Activated CD4-positive, alpha-beta memory T cell treated with anti-CD3 and anti-CD28 coated beads for 36 hours (primary cell): ENCODE measurements at places on chromosomes 12 and 14.

- DNase-seq, result peak; percentile 37
Measured at GRCh38 chr14:54253195-54253947, 143.4 kb upstream of the CDKN3 start.

DNA sequence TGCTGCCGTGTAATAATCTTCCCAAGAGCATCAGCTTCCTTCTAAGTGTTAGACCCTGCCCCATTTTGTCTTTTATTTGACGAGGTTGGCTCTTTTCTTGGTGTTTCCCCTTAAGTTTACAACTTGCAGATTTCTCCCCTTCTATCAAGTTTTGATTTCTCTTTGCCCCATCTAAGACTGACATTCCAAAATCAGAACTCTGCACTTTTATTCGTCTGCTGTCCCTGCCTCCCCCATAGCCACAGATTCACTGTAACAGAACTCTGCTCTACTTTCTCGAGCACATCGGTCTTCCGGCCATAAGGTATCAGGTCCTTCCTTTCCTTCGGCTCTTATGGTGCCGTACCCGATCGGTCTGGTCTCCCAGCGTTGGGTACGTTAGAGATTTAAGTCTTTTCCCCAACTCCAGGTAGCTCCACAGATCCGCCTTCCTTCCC is 563 bp downstream of the DCP1B start:
- DNase-seq, result no peak

GRCh38 chr12:1795221-1795784 is 25.1 kb upstream of the LRTM2 start:
- no peak for DNase-seq

- DNase-seq, result no peak
Measured at GRCh38 chr12:113318046-113318656, 16.8 kb downstream of the SLC8B1 start.

DNA sequence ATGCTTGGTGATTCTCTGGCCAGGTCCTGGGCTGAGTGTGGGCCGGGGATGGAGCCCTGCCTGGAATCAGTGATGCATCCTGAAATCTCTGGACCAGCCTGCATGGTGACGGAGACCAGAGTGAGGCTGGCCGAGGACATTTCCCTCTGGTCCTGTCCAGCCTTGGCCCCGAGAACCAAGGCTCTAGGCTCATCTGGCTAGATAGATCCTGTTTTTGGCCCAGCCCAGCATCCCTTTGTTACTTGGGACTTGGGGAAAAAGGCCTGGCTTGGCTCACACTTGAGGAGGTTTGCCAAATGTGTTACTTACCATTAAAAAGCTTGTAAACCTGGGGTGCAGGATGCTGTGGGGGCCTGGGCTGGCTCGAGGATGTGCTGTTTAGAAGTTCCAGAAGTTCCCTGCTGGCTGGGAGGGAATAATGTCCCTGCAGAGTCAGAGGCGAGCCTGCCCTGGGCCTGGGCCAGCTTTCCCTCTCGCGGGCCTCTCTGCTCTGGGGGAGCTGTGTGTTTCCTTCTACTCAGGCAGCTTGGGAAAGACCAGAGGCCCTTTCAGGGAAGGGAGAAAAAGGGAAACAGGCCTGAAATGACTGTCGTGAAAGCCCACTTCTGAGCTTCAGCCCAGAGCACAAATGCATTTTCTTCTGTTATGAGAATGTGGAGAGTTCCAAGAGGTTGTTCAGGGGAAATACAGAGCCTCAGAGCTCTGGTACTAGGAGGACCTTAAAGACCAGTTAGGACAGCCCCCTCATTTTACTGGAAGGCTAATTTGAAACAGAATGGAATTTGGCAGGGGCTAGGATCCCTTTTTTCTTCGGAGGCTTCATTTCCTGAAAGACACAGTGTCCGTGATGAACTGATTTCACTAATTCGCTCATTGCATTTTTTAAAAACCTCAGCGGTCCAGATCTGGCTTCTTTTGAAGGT is 47.2 kb upstream of the CTDSP2 start:
- DNase-seq, result no peak

GRCh38 chr14:103707329-103708263 is 7.7 kb downstream of the XRCC3 start:
- DNase-seq, result no peak

DNA sequence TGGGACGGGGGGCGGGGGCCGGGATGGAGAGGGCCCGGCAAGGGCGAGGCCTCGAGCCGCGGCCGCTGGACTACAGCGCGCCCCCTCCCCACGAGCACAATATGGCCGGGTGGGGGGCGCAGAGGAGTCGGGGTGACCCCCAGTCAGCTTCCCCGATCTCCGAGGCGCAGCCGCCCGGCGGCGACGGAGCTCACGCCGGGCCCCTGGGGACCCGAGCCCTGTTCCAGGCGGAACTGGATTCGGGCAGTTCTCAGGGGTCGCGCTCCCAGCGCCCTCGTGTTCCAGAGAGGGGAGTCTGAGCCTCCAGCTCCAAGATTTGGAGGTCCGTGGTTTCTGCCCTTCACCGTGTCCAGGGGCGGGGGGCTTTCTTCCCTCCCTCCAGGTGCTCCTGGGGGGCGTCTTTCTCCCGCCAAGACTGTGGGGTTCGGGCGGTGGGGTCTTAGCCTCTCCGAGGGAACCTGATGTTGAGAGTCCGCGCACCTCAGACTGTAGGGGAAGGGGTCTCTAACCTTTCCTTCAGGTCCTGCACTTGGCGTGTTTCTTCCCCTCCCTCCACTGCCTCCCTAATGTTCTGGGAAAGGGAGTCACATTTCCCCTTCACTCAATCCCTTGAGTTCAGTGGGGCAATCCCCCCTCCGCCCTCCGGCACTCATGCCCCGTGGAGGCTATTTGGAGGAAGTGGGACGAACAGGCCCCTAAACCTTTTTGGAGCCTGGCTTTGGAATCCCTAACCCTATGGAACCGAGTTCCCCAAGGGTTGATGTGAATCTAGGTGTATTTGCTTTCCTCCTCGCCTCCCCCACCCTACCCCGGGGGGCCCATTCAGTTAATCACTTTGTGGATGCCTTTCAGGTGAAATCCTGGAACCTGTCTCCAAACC is 584 bp downstream of the ACVR1B start:
- DNase-seq, result peak; percentile 18

GRCh38 chr12:122318607-122319605 is 52.6 kb upstream of the VPS33A start:
- no peak for DNase-seq

- DNase-seq, result no peak
Measured at GRCh38 chr12:124217508-124218242, 77.2 kb upstream of the RFLNA start.

- DNase-seq, result peak; percentile 61
Measured at GRCh38 chr14:101927859-101928258, 36.5 kb upstream of the DYNC1H1 start.

DNA sequence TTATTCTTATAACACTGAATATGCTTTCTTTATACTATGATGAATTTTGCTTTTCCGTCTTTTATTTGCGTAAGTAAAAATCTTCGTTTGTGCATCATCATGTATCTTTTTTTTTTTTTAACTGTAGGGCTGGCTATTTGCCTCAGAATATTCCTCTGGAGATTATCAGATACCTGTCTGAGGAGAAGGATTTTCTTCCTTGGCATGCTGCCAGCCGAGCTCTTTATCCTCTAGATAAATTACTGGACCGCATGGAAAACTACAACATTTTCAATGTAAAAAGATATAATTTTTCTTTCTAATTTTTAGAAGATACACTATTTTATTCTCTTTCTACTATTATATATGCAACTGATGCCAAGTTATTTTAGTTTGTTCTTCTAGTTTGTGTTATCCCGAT is 346.6 kb downstream of the TRHDE start:
- DNase-seq, result no peak

DNA sequence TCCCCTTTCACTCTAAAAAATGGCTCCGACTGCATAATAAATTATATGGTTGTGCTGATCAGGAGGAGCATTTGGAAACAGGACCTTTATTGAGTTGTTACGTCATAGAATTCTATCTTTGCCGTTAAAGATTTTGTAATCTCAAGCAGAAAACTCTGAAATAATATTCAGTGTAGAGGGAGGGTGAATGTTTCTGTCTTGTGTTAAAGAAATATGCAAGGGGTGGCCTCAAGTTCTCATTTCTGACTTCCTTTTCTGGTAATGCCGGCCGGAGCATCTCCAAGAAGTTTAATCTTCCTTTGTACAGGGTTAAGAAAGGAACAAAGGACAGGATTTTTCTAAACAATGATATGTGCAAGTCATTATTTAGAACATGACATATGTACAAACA is 165.1 kb downstream of the SLC38A4 start:
- no peak for DNase-seq

DNA sequence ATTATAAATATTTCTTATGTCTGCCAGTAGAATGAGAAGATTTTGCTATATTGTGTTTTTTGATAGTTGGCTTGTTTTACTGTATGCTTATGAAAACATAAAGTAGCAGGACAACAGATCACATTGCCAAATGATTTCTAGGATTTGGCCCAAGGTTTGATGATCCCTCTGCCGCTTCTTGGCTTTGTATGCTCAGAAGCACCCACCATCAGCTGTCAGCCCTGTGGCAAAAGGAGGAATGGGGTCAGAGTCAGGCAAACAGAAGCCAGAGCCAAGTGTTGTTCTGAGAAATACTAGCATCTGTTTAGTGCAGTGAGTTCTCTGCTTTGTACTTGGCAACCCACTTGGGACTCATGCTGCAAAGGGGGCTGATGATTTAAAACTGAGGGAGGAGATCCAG is 152.2 kb downstream of the PDE3A start:
- no peak for DNase-seq

- no peak for DNase-seq
Measured at GRCh38 chr14:51428981-51429380, 188.9 kb downstream of the TMX1 start.

GRCh38 chr14:74083161-74083560 is 1.1 kb downstream of the ALDH6A1 start:
- no peak for DNase-seq

GRCh38 chr12:90978117-90978770 is 23.3 kb upstream of the CCER1 start:
- no peak for DNase-seq

DNA sequence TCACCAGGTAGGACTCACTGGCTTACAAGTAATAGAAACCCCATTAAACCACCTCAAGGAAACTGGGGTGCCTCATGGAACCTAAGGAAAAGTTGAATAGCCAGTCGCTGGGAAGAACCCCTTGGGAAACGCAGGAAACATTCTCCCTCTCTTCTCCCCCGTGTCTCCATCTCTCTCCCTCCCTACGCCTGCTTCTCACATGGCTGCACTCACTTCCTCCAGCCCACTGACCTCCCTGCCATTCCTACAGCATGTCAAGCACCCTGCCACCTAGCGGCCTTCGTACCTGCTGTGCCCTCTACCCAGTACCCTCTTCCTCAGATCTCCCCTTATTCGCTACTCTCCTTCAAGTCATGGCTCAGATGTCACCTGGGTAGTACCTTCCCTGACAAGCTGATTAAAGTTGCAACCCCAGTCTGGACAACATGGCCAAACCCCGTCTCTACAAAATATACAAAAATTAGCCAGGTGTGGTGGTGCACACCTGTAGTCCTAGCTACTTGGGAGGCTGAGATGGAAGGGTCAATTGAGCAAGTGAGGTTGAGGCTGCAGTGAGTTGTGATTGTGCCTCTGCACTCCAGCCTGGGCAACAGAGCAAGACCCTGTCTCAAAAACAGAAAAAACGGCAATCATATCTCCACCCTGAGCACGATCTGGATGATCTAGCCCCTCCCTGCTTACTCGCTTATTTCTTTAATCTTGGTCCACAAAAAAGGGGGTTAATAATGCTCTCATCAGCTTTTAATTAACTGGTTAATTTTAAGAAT is 6.4 kb upstream of the DTX1 start:
- DNase-seq, result no peak

DNA sequence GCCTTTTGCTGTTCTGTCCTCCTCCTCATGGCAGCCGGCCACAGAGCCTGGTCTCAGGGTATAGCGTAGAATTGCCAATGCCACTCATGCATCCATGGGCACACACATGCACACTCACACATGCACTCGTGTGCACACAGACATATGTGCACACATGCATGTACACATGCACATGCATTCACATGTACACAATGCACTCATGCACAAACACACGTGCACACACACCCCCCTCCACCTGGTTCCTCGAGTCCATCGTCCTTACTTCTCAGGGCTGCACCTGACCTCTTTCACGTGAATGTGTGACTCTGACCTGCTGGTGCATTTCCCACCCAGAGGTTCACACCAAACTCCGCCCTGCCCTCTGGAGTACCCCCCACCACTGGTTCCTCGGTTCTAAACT is 60.6 kb downstream of the BCL11B start:
- no peak for DNase-seq

DNA sequence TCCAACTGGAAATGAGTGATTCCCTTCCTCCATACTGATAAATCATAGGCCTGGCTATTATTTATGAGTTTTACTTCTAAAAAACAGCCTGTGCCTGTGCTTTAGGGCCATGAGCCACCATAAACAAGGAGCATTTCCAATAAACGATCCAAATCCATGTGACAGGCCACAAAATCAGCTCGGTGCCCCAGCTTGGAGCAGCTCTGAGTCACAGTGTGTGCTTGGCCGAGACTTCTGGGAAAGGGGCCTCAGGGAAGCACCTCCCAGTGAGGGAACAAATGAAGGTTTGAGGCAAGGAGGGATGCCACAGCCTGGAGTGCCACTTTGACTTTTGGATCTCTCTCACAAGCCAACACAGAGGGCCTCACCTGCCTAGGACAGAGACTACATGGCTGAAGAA is 190.4 kb downstream of the NTF3 start:
- no peak for DNase-seq

DNA sequence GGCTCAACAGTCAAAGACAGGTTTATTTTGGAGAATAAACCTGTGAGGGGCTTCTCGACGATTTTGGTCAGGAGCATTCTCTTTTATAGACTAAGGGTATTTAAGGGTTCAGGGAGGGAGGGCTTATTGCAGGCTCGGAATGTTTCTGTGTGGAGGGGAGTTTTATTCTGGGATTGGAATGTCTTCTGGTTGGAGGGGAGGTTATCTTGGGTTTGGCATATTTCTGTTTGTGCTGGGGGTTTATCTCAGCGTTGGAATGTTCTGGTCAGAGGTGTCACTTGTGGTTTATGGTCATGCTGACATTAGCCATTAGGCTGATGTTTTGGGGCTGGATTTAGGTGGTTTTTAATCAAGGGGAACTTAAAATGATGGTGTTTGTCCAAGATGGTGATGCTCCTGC is 103.9 kb downstream of the SUDS3 start:
- DNase-seq, result no peak

DNA sequence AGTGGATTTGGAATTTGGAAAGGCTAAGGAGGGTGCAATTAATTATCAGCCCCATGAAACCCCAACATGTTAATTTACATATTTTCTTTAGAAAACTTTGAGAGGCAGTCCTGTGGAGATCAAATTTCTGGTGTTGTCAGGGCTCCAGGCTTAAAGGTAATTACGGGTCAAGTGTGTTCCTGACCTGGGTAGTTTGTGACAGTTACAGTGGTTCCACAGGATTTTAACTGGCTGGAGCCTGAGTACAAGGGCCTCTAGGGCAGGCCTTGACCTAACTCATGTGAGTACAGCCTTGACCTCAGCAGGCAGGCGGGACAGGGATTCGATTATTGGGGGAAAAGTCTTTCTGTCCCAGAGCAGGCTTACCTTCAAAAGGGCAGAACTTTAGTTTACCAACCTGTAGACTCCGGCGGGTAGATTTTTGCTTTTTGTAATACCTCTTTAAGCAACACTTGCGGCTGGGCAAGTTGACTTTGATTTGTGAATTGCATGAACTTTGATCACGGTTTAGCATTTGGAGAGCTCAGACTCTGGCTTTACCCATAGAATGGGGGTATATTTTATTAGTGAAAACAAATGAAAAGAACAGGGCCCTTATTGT is 8.4 kb upstream of the PPTC7 start:
- DNase-seq, result peak; percentile 8
